Upper lobe of right lung (tissue), 1 donor: ENCODE measurements at places on chromosomes 16 and 17. TPM values are rescaled to one million over a fixed set of nuclear protein-coding genes. Genes with fewer than 3 reads are reported as not detected.
A peak's percentile ranks its signal among the peaks of the same experiment; 100 is the strongest.

The PRMT7 gene
- 30.0 TPM for total RNA-seq

The FLCN gene
- 106 TPM for total RNA-seq

The PARD6A gene
- total RNA-seq = 4.7 TPM

The ARL5C gene
- total RNA-seq = not detected

The TRAP1 gene
- total RNA-seq = 67.0 TPM

The AIPL1 gene
- total RNA-seq = not detected

The ALOX12B gene
- total RNA-seq = not detected

The CDH8 gene
- total RNA-seq = 0.78 TPM

- H3K27ac ChIP-seq = no peak overlapping the region
- no peak for DNase-seq
- peaks cover 7% of the 10 kb centered on the region for H3K36me3 ChIP-seq
- no peaks in the 10 kb centered on the region for H3K4me1 ChIP-seq
- H3K27me3 ChIP-seq = no peaks in the 10 kb centered on the region
Measured at GRCh38 chr17:58362368-58363014, 10.5 kb upstream of the SUPT4H1 start.

DNA sequence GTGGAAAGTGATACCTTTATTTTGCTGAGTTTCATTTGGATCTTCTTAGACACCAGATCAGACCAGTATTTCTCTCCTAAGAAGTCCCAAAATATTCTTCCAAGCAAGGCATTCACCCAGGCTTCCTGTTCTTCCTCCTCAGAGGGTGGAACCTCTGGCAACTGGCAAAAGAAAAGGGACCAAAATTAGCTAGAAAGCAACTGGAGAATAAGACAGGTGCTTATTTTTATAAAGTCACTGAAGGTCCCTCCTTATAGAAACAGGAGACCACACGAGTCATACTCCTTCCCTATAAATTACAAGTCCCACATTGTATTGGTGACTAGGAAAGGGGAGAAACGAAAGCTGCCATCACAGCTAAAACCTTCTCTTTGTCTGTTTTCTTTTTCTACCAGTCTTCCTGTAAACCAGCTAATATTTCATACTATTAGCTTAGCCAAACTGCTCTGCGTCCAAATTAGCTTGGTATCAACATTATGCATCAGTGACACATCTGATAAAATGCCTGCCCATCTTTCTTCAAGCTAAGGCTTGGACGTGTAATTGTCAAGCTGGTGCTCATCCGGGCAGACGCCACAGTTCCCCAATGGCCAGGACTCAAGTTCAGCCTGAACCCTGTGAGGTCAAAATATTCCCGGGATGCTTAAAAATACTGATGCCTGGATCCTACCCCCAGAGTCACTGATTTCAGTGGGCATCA lies 47.5 kb upstream of the ERN1 start:
- no peak for DNase-seq
- H3K4me1 ChIP-seq = peaks cover 39% of the 10 kb centered on the region
- H3K36me3 ChIP-seq = no peaks in the 10 kb centered on the region
- no peaks in the 10 kb centered on the region for H3K27me3 ChIP-seq
- H3K4me3 ChIP-seq = no peak overlapping the region
- H3K27ac ChIP-seq = peak overlapping the region; percentile 64

GRCh38 chr17:28505986-28506665 lies at the start of gene FOXN1:
Gene FOXN1, plus strand, starts transcription at chr17:28506348. Its CDS starts 17,622 bp downstream, at chr17:28523970.
- peaks cover 13% of the 10 kb centered on the region for H3K27me3 ChIP-seq
- no peak for DNase-seq
- H3K4me3 ChIP-seq = no peak within 1 kb of the TSS
- no peaks in the 10 kb centered on the region for H3K36me3 ChIP-seq

DNA sequence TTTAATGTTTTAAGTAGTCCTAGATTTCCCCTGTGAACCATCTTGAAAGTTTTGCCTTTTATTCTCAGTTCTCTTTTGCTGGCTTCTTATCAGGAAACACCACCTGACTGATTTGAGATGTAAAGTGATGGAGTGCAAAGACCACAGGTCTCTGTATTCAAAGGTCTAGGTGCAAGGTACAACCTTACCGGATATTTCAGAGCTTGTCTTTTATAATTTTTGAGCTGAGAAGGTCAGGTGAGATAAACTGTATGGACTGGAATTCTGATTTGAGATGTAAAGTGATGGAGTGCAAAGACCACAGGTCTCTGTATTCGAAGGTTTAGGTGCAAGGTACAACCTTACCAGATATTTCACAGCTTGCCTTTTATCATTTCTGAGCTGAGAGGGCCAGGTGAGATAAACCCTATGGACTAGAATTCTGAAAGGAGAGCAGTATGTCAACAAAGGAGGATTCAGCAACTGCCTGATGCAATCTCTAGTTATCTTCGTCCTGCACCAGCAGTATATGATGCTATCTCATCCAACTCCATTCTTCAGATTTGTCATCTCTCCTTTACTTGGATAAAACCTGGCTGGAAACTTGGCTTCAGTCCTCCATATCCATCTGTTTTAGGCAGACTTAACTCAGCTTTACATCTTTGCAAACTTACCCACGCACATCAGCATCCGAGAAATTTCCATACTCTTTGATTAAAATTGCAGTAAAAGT lies 64.3 kb downstream of the CENPV start:
- DNase-seq = no peak
- H3K27me3 ChIP-seq = no peaks in the 10 kb centered on the region
- peaks cover 40% of the 10 kb centered on the region for H3K4me1 ChIP-seq
- H3K36me3 ChIP-seq = no peaks in the 10 kb centered on the region
- H3K27ac ChIP-seq = no peak overlapping the region
- no peak overlapping the region for H3K4me3 ChIP-seq

DNA sequence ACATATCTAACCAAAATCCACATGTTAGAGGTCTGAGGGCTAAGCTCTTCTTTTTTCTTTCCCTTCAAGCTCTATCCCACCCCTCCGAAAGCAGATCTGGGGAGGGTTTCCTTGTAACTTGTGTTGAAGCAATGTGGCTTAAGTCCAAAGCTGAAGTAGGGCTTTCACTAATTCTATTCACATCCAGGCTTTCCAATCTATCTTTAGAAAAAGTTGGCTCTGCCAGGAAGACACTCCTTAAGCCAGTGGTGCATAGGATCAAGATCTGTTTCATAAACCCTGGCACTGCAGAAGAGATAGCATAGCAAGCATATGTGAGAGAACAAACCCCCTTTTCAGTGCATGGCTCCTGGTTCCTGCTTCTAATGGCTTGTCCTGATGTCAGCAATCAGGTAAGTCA lies 34.9 kb upstream of the DHX40 start:
- no peak overlapping the region for H3K27ac ChIP-seq
- H3K36me3 ChIP-seq = no peaks in the 10 kb centered on the region
- no peaks in the 10 kb centered on the region for H3K4me1 ChIP-seq
- DNase-seq = no peak

DNA sequence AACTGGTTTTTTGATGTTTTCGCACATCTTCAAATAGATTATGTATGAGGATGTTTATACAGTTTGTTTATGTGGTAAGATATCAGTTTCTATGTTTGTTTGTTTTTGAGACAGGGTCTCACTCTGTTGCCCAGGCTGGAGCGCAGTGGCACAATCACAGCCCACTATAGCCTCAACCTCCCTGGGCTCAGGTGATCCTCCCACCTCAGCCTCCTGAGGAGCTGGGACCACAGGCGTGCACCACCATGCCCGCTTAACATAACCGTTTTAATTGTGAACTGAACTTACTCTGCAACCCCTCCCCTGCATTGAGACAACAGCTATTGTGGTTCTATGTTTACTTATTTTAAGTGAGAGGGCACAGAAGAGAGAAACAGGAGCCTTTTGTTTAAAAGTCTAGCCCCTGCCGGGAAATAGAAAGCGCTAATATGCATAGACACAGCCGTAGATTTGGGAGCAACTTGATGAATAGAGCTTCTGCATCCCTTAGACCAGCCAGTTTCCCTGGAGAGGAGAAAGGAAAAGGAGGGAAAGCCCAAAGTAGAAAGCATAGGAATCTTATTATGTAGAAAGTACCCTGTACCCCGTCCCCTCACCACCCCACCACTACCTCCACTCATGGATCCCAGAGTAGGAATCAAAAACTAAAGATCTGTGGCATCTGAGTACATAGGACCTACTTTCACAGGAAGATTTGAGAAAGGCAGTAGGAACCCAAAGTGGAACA lies 19.6 kb upstream of the APPBP2 start:
- H3K4me1 ChIP-seq = no peaks in the 10 kb centered on the region
- H3K4me3 ChIP-seq = no peak overlapping the region
- H3K36me3 ChIP-seq = no peaks in the 10 kb centered on the region
- no peak overlapping the region for H3K27ac ChIP-seq

DNA sequence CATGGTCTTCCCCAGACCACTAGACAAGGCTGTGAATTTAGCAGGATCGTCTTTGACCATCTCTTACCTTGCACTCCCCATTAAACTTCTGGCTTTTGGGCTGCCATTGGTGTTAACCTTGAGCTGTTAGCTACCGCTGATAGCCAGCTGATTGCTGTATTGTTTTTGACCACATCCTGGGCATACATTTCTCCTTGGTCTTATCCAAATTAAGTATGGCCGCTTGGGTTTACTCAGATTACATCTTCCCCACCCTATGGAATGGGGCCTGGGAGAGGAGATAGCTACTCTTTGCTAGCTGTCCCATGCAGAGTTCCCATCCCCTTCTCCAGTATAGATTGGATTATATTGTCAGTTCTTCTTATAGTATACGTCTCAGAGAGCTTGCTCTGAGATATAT lies 270.4 kb upstream of the ELAC2 start:
- H3K4me3 ChIP-seq = no peak overlapping the region
- H3K4me1 ChIP-seq = no peaks in the 10 kb centered on the region
- no peak for DNase-seq
- no peaks in the 10 kb centered on the region for H3K27me3 ChIP-seq
- H3K27ac ChIP-seq = no peak overlapping the region

DNA sequence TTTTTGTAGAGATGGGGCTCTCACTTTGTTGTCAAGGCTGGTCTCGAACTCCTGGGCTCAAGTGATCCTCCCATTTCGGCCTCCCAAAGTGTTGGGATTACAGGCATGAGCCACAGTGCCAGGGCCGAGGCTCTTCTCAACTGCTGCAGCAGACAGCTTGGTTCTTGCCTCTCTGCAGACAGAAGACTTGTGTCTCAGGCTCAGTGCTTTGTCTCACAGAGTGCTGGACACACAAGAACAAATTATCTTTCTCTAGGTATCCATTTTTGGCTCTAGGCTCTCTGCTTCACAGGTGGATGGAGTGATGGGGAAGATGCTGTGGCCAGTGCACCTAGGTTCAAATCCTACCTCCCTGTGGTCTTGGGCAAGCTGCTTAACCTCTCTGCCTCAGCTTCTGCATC lies 80.8 kb upstream of the RNU2-1 start:
- H3K4me1 ChIP-seq = no peaks in the 10 kb centered on the region
- H3K27me3 ChIP-seq = no peaks in the 10 kb centered on the region
- DNase-seq = no peak
- H3K36me3 ChIP-seq = no peaks in the 10 kb centered on the region
- H3K27ac ChIP-seq = no peak overlapping the region
- H3K4me3 ChIP-seq = no peak overlapping the region

DNA sequence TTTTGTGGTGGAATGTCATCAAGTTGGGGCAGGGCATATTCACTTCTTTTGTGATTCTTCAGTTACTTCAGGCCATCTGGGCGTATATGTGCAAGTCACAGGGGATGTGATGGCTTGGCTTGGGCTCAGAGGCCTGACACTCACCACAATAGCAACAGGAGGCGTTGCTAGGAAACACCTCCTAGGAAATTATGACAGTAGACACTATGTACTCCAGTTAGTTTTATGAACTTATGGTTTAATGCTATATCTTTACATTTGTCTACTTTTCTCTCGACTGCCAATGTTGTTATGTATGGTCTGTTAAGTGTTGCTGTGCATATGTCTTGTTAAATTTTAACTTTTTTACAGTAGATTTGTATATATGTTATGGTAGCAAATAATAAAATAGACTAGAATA lies 788.7 kb upstream of the GOT2 start:
- no peaks in the 10 kb centered on the region for H3K27me3 ChIP-seq
- no peak overlapping the region for H3K4me3 ChIP-seq
- H3K36me3 ChIP-seq = no peaks in the 10 kb centered on the region
- no peaks in the 10 kb centered on the region for H3K4me1 ChIP-seq

DNA sequence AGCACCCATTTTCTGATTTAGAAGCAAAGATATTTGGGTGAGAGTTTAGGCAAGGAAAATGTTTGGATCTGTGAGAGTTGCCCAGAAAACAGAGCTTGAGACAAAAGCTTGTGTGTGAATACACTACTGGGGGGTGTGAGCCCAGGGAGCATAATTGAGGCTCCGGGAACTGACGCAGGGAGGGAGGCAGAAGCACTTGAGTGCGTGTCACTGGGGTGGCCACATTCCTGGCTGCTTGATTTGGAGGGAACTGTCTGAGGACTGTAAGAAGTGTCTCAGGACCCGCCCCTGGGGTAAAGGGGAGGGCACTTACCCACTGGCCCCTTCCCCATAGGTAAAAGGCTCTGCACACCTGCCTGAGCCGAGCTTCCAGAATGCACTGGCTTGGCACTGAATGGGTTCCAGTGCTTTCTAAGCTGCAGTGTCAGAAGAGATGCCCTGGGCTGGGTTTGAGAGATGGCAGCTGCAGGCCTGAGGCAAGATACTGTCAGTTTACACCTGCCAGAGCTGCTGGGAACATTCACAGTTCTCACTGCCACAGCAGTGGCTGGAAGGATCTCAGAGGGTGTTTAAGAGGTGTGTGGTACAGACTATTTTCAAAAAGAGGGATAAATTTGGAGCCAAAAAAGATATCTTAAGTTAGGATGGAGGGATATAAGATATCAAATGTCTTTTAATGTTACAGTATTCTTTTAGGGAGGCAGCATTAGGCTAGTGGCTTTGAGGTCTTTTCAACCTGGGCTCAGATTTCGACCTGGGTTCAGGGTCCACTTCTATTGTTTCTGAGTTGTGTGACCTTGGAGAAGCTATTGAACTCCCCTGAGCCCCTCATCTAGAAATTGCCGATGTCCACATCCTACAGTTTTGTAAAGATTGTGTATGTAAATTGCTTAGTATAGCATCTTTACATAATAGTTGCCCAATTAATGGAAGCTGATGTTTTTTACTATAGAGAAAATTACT lies 6.9 kb upstream of the TEX2 start:
- no peaks in the 10 kb centered on the region for H3K27me3 ChIP-seq
- no peak for DNase-seq
- H3K4me3 ChIP-seq = no peak overlapping the region

GRCh38 chr16:61923629-61924028 lies 112.6 kb downstream of the CDH8 start:
- no peak overlapping the region for H3K27ac ChIP-seq
- H3K4me3 ChIP-seq = no peak overlapping the region
- no peaks in the 10 kb centered on the region for H3K4me1 ChIP-seq

GRCh38 chr17:56893503-56893902 lies 20.3 kb downstream of the TRIM25 start:
- DNase-seq = no peak
- H3K27ac ChIP-seq = no peak overlapping the region
- H3K36me3 ChIP-seq = peaks cover 99% of the 10 kb centered on the region
- no peak overlapping the region for H3K4me3 ChIP-seq

- H3K4me3 ChIP-seq = no peak overlapping the region
- no peaks in the 10 kb centered on the region for H3K27me3 ChIP-seq
- no peak for DNase-seq
- H3K36me3 ChIP-seq = peaks cover 8% of the 10 kb centered on the region
- no peak overlapping the region for H3K27ac ChIP-seq
Measured at GRCh38 chr17:32755045-32755805, 121.7 kb downstream of the MYO1D start.
